ENCODE measurements at places on chromosomes 7 and 10.

- DNase-seq: no peak
Observed at GRCh38 chr10:48410503-48410902, 104.0 kb downstream of the MAPK8 start.

- no peak for DNase-seq
Observed at GRCh38 chr10:74991435-74991834, 120.0 kb upstream of the SAMD8 start.

- no peak for DNase-seq
Observed at GRCh38 chr7:158959954-158960353, 103.6 kb downstream of the DYNC2I1 start.

DNA sequence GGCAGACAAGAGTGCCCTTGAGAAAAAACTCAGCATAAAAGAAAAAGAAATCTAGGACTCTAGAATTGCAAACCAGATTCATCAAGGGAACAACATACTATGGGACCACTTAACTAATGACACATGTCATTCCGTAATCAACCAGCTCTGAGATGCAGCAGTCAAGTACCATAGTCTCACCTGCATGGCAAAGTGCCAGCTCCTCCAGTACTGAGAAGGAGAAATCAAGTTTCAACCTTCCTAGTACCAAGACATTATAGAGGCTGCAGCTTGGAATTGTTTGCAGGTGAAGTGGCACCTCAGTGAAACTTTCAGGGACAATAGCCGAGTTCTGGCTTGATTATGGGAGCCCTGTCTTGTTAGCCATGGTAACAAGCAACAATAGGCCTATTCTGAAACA lies 11.5 kb downstream of the STEAP1 start:
- no peak for DNase-seq

GRCh38 chr10:31749981-31750840 lies 178.4 kb downstream of the ARHGAP12 start:
- peak; percentile 59 for DNase-seq

DNA sequence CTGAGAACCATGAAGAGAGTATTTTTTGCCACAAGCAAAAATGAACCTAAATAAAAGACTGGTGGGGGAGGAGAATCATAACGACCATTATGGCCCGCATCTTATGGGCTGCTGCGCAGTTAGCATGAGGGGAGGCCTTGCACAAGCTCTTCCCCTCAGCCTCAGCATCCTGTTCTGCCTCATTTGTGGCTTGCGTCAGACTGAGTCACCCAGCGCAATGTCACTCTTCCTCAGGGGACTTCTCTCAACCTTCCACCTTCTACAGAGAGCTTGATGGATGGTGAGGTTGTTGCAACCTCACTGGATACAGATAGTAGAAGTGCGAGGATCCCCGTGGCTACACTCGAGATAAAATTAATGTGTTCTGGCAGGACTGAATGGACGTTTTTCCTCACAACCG lies 16.8 kb upstream of the GPR15LG start:
- no peak for DNase-seq

DNA sequence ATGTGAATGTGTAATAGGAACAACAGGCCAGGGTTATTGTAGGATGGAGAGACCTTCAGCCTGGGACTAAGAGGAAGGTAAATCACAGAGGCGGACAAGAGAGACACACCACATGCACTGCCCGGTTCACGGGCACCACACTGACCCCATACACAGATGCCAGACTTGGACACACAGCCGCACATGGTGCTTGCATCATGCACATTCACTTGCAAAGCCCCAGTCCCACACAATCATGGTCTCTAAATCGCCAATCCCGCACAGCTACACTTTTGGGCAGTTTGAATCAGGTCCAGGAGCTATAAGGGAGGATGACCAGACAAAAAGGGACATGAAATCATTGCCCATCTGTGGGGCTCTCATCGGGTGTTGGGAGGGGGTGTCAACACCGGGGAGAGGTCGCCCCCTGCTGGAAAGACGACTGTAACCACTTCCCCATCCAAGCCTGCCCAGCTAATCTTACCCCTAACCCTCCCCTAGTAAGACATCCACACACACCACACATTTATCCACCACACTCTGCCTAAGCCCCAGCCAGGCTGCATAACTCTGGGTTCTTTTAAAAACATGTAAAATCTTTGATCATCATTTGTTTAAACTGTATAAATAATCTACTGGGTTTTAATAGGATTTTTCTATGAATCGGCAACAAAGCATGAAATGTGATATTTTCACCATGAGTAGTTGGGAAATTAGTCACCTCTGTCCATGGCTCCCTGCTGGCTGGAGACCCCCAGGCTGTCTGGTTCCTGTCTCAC lies 40.5 kb upstream of the SLF2 start:
- no peak for DNase-seq

- DNase-seq: no peak
Observed at GRCh38 chr10:126122881-126123280, 226.5 kb downstream of the FANK1 start.

DNA sequence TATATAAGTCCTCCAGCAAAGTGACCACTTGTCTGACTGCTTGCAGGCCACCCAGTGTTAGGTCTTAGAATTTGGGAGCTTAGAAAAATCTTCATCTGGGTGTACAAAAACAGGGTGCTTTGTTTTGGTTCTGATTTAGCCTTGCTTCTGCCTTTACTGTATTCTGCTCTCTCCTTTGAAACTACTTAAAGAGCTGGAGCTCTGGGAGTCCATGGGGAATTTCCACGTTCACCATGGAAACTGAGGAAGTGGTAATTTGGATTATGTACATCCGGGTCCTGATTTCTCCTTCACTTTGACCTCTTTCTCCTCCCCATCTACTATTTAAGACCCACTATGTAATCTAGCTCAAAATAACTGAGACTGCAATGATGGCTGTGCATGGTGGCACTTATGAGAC lies 103.0 kb downstream of the JAZF1 start:
- no peak for DNase-seq

DNA sequence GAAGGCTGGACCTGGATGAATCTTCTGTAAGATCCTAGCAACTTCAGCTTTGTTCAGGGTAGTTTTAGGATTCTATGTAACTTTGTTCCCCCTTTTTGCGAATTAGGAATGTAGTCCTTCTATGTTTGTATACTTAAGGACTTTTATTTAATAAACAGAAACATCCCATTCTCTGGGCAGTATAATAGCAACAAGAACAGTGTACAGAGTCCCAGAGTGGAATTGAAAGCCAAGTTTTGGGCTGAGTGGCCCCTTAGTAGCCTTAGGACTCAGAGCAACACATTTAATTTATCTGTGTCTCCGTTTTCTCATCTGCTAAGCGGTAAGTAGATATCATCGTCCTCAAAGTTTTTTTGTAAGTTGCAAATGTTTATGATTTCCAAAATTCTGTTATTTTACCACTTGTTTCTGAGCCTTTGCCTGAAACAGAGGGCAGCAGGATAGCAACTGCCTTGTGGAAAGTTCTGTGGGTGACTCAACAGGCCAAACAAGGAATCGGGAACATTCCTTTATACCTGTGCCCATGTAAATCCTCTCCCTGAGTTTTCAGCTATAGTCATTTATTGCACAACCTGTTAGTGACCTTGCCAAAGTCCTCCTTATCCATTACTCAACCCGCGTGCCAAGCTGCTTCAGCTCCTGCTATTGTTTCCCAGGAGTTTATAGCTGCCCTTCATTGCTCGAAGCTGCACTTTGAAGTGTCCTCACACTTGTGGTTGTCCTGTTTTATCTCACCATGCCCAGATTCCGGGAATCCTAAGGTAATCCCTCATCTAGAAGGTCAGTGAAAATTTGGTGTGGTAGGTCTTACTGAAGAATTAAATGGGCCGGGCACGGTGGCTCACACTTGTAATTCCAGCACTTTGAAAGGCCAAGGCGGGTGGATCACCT lies 199.1 kb upstream of the AHR start:
- DNase-seq: peak; percentile 74

GRCh38 chr7:151232917-151233701 lies 826 bp downstream of the CHPF2 start:
- peak; percentile 57 for DNase-seq

GRCh38 chr7:110775046-110775445 lies 315.9 kb upstream of the LRRN3 start:
- no peak for DNase-seq

- peak; percentile 77 for DNase-seq
Observed at GRCh38 chr7:116522247-116522646, 2.6 kb upstream of the CAV1 start.

- no peak for DNase-seq
Observed at GRCh38 chr7:26167303-26167934, 15.4 kb downstream of the NFE2L3 start.

GRCh38 chr10:47176903-47177868 lies 122.8 kb upstream of the GDF10 start:
- no peak for DNase-seq

DNA sequence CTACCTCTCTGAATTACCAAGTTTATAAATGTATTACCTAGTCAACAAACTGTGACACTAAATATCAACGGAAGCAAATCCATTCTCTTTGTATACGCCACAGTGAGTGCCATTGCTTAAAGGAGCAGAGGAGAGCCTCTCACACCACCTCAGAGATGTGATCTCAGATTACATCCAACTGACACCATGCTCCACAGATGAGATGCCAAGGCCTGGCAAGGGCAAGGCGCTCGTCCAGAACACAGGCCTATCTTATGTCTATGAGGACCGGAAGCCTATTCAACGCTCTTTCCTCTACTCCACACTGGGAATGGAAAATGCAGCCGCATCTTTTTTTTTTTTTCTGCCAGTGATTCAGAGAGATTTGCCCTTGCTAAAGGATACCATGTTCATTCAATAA lies 11.4 kb downstream of the PDIA4 start:
- DNase-seq: no peak

- DNase-seq: no peak
Observed at GRCh38 chr10:47305566-47305965, 5.6 kb downstream of the GDF10 start.

- no peak for DNase-seq
Observed at GRCh38 chr10:93368210-93368609, 113.9 kb downstream of the MYOF start.

GRCh38 chr7:21966271-21966670 lies 20.6 kb upstream of the CDCA7L start:
- no peak for DNase-seq

GRCh38 chr10:86708783-86709380 lies 40.6 kb downstream of the LDB3 start:
- no peak for DNase-seq

- DNase-seq: no peak
Observed at GRCh38 chr10:86646532-86646931, 7.8 kb upstream of the OPN4 start.

- no peak for DNase-seq
Observed at GRCh38 chr7:45624392-45624760, 50.2 kb downstream of the ADCY1 start.

DNA sequence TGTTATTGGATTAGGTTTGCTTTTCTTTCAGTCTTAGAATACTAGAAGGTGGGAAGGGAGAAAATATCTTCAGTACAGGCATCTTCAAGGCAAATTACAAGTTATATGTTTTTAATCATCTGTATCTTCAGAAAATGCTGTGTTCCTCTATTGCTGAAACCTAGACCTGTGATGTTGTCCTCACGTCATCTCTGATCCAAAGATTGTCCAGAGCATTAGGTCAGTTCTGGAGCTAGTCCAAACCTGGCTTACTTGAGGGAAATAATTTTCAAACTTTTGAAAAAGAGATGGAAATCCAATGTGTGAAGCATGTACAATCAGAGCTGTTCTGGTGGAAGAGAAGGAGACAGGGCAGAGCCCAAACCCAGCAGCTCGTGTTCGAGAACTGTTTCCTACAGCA lies 217.3 kb downstream of the ZEB1 start:
- DNase-seq: no peak

DNA sequence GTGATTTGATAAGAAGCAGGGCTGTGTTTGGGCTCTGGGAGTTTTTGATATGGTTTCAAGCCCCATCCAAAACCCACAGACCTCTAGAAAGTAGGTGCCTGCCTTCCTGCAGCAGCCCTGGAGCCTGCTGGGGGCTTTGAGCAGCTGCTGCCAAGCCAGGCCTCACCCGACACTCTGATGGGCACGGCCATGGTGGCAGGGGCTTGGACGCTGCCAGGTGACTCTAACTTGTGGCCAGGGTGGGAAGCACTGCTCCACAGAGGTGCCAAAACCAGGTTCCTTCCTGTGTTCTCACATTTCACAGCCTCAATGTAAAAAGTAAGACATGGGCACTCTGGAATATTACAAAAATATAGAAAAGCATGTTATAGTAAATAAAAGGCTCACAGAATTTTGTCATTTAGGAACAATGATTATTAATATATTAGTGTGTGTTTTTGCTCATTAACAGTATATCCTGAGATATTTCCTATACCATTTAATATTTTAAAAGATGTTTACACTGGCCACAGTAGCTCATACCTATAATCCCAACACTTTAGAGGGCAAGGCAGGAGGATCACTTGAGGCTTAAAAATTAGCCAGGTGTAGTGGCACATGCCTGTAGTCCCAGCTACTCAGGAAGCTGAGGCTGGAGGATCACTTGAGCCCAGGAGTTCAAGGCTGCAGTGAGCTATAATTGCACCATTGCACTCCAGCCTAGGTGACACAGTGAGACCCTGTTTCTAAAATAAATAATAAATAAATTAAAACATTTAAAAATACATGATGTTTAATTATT lies 95.1 kb downstream of the EGFR start:
- DNase-seq: no peak

DNA sequence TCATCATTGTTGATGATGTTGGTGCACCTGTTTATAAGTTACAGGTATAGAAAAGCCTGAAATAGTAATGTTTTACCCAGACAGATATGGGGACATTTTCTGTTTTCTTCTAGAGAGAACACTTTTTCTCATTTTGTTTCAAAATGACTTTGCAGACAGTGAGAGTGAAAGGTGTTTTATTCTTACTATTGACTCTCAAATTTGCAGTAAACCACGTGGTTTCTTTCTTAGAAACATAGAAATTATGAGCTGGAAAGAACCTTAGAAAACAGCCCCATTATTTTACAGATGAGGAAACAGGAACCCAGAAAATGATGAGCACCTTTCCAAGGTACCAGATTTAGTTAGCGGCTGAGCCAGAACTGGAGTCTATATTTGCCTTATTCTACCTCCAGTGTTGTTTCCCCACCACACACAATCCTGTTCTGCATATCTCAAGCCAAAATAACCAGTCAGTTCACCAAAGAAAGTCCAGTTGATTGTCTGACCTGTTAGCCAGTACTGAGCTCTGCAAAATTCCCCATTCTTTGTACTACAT lies 138.9 kb upstream of the AHR start:
- no peak for DNase-seq

DNA sequence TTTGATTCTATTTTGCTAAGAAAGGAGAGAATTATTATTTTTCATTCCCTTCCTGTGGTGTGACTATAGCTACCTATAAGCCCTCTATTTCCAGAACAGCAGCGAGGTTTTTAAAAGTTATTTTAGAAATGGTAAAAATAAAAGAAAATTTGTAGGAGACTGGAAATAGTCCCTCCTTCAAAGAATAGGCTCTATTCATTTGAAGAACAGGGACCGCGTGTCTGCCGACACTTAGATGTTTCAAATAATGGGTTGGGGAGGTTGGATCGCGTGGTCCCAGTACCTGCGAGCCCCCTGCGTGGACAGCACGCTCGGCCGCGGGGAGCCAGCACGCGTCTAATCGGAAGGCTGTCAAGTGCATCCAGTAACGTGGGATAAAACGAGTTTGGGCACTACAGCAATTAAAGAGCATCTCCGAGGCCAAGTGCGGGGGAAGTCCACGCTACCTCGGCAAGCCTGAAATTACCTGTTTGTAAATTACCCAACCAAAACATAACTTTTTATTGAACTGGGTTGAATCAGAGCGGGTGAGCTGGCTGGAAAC lies 1.0 kb downstream of the CACNA2D1 start:
- no peak for DNase-seq

- no peak for DNase-seq
Observed at GRCh38 chr7:136665878-136666509, 202.5 kb upstream of the CHRM2 start.
